ENCODE measurements at places on chromosomes 1 and 21. TPM values are rescaled to one million over a fixed set of nuclear protein-coding genes. Genes with fewer than 3 reads are reported as not detected.

DNA sequence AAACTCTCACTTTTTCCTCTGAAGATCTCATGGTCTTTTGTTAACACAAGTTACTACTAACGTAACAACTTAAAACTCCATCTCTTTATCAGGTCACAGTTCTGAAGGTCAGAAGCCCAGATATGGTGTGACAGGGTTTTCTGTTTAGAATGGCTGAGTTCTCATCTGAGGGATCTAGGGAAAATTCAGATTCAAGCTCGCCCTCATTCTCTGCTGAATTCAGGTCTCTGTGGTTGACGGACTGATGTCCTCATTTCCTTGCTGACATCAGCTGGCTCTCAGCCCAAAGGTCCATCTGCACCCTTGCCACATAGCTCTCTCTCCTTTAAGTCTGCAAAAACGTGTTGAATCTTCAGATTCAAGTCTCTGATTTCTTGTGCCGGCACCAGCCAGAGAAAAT is 6.1 kb upstream of the NTPCR start:
- no peak for DNase-seq

DNA sequence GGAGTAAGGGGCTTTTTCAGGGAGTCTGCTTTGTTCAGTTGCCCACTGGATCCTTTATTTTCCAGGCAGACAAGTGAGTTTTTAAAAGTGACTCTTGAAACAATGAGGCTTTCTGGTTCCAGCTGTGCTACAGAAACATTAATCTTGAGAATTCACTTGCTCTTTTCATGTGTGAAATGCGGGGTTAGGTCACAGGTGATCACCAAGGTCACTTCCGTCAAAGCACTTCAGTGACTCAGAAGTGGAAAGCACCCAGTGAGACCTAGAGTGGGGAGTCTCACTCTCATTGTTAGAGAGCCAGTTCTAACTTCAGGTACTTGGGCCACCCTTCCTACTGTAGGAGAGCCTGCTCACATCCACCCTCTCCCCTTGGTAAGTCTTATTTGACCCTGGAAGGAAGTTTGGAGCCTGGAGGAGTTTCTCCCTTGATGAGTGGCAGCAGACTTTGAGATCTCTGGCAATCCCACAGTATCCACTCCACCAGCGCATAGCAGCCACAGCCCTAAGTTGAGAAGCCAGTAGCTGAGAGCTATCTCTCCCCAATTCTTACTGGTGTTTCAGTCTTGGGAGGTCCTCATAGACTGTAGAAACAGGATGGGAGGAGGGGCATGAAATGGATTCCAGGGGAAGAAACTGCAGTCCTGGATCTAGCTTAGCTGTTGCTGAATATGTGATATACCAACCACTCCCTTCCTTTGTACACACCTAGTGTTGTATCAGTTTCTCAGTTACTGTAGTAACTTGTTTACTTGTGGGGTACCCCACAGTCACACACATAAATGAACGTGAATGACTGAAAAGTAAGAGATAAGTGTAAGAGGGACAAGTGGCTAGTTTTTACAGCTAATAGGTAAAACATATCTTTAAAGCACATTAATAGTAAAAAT is 3.1 kb downstream of the TACSTD2 start:
- DNase-seq: no peak

- DNase-seq: no peak
These were observed 13.1 kb upstream of the UTS2 start for GRCh38 chr1:7865978-7866377.

GRCh38 chr1:215603319-215603718 is 36.2 kb downstream of the KCTD3 start:
- DNase-seq: no peak

DNA sequence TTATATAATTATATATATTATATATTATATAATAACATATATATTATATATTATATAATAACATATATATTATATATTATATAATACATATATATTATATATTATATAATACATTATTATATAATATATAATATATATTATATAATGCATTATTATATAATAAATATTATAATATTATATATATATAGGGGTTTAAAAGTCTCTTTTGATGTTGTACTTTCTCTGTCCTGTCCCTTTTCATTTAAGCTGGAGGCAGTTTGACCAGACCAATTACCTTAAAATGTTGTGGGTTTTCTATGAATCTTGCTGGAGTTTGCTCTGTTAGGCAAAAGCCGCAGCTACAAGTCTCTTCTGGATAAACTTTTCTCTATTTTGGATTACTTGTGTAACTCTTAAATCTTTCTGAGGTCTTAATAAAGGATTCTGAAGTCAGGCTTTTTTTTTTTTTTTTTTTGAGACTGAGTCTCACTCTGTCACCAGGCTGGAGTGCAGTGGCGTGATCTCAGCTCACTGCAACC is 22.2 kb upstream of the KIF1B start:
- DNase-seq: no peak

Gene AADACL4
- not detected for total RNA-seq

GRCh38 chr1:10378081-10378841 is 20.6 kb upstream of the PGD start:
- peak; percentile 17 for DNase-seq

GRCh38 chr1:62875676-62876075 is 91.7 kb downstream of the ATG4C start:
- DNase-seq: no peak

DNA sequence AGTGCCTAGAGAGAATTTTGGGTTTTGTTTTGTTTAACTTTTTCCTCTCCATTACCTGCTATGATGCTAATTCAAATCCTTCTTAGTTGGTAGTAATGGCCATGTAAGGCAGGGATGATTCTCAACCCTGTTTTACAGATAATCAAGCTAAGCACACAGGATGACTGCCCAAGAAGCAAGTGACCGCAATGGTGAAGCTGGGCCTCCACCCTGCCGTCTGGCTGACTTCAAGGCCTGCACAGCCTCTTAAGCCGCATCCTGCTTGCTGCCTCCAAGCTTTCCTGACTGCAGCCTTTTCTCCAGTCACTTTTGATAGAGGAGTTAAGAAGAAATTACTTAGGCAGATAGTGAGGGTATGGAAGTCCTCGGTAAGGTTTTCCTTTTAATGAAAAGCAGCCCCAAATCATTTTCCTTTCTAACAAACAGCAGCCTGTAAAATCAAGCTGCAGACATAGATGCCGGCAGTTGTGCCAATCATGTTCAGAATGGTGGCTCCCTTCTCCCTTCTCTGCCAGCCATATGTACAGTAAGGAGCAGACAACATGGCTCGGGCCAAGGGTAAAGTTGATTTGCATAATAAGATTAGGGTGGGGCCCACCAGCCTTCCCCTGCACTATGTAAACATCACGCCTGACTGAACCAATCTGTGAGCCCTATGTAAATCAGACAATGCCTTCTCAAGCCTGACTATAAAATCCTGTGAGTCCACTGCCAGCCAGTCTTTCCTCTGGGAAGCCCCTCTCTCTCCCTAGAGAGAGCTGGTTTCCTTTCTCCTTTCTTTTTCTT is 8.8 kb upstream of the CTBS start:
- DNase-seq: no peak

GRCh38 chr1:30764939-30765555 is 7.5 kb upstream of the LAPTM5 start:
- DNase-seq: no peak

DNA sequence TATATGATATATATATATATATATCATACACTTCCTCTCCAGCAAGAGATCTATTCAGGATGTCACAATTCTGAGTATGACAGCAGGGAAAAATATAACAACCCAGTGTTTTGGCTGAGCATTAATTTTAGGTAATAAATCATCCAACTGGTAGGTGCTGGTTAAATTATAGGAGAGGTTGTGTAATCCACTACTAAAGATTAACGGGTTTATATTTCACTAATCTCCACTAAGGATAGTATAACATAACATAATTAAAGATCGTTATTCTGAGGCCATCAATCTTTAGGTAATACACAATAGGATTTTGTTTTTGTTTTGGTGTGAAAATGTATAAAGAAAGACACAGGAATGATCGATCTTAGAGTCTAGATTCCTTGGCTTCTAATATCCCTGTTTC is 102.2 kb downstream of the COQ8A start:
- no peak for DNase-seq

GRCh38 chr1:205225901-205226765 is 1.6 kb upstream of the TMCC2 start:
- DNase-seq: no peak

- DNase-seq: no peak
These were observed 59.1 kb downstream of the PRDM2 start for GRCh38 chr1:13759072-13759471.

Gene PANK4
- 27.2 TPM for total RNA-seq

Gene LAX1
- 1.3 TPM for total RNA-seq

Gene SAMSN1
- total RNA-seq: 10.0 TPM

Gene UBL4B
- not detected for total RNA-seq

GRCh38 chr1:234920843-234921140 is 207.8 kb downstream of the TOMM20 start:
- no peak for DNase-seq

Gene OR2M3
- total RNA-seq: 0.27 TPM
